ENCODE measurements at places on chromosomes 3 and 15. TPM values are rescaled to one million over a fixed set of nuclear protein-coding genes. Genes with fewer than 3 reads are reported as not detected.

Gene GCNT3
- 0.13 TPM for total RNA-seq

Gene CAPN3
- total RNA-seq: 4.1 TPM

Gene SLC12A1
- total RNA-seq: not detected

- DNase-seq: peak; percentile 31
Measured at GRCh38 chr15:68783226-68784058, 37.3 kb downstream of the ANP32A start.

DNA sequence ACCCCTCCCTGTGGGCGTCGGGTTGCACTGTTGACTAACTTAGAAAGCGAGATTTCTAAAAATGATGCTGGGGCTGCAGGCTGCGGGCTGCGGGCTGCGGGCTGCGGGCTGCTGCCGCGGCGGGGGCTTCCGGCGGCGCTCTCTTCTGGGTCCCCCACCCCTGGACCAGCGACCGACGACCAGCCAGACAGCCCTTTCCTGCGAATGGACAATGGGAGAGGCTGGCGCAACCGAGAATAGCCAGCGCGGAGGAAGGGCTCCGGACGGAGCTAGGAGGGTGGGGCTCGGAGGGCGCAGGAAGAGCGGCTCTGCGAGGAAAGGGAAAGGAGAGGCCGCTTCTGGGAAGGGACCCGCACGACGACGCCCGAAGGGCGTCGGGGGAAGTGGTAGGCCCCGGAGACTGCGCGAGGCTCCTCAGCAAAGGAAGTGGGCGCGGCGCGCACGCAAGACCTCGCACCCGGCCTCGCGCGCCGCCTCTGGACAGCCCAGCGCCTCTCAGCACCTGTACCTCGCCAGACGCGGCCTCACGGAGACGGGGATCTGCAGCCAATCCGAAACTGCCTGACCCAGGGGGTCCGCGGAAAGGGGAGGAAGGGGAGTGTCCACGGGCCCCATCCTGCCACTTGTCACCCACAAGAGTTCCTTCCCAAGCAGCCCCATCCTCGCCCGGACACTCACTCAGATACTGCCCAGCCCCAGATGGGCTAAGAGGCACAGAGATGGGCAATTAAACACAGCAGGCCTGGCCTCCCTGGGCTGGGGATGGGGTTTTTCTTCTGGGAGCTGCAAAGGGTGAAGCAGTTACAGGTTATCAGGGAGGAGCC is 70.7 kb downstream of the SLC12A8 start:
- DNase-seq: no peak

GRCh38 chr15:57443486-57443885 is 67.2 kb downstream of the CGNL1 start:
- DNase-seq: no peak

Gene CIB1
- 32.3 TPM for total RNA-seq

GRCh38 chr3:106750092-106750491 is 627.1 kb upstream of the CCDC54 start:
- DNase-seq: no peak

- DNase-seq: no peak
Measured at GRCh38 chr3:4241595-4242170, 61.5 kb upstream of the SETMAR start.

Gene CCDC191
- total RNA-seq: 12.0 TPM

Gene GALNT15
- total RNA-seq: 45.2 TPM

GRCh38 chr15:75193976-75194375 is 7.7 kb upstream of the C15orf39 start:
- DNase-seq: no peak

DNA sequence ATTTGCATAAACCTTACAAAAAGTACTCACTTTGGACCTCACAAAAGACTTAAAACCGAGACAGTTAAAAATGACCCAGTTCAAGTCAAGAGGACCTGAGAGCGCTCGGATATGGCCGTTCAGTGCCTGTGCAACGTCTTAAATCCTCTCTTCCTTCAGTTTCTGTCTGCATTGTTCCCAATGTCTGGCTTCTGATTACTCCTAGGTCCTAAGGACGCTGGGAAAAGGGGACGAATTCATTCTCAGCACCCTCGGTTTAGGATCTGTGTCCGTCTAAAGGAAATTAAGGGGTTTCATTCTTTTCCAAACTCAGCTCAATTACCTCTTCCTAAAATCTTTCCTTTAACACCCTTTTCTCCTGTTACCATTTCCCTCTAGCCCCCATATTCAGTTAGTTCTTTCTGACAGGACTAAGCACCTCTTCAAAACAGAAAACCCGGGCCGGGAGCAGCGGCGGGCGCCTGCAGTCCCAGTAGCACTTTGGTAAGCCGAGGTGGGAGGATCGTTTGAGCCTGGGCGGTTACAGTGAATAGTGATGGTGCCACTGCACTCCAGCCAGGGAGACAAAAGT is 970 bp downstream of the DPPA4 start:
- peak; percentile 10 for DNase-seq

- DNase-seq: no peak
Measured at GRCh38 chr3:86562090-86562489, 428.9 kb downstream of the VGLL3 start.

- no peak for DNase-seq
Measured at GRCh38 chr3:171369156-171369555, 91.0 kb downstream of the TNIK start.

Gene CD86
- 2.1 TPM for total RNA-seq

GRCh38 chr15:67746022-67746421 is 79.3 kb upstream of the SKOR1 start:
- no peak for DNase-seq

GRCh38 chr15:29079479-29079878 is 190.1 kb downstream of the NSMCE3 start:
- no peak for DNase-seq

GRCh38 chr3:136326316-136326715 is 76.2 kb downstream of the PCCB start:
- no peak for DNase-seq

GRCh38 chr15:88717382-88718031 is 78.7 kb downstream of the ISG20 start:
- no peak for DNase-seq

Gene ECE2
- total RNA-seq: not detected

DNA sequence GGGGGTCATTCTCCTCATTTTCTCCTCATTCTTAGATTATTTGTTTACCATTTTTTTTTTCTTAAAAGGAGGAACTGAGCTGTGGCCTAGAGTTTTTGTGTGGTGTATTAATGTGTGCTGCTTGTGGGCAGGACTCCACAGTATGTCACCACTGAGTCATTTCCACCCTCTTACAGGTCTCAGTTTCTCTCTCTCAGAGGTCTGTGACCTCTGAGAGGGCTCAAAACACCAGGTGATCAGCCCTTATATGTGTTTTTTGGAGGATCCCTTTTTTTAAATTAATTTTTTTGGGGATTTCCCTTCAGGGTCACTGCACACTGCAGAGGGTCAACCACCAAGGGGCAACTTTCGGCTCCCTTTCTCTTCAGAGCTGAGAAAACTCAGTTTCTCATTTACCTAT is 166.4 kb downstream of the SUCNR1 start:
- DNase-seq: no peak

Gene SLC28A1
- total RNA-seq: not detected

- DNase-seq: no peak
Measured at GRCh38 chr15:97745481-97746071, 214.9 kb upstream of the ARRDC4 start.
